ENCODE measurements at places on chromosomes 7 and 10. TPM values are rescaled to one million over a fixed set of nuclear protein-coding genes. Genes with fewer than 3 reads are reported as not detected.

DNA sequence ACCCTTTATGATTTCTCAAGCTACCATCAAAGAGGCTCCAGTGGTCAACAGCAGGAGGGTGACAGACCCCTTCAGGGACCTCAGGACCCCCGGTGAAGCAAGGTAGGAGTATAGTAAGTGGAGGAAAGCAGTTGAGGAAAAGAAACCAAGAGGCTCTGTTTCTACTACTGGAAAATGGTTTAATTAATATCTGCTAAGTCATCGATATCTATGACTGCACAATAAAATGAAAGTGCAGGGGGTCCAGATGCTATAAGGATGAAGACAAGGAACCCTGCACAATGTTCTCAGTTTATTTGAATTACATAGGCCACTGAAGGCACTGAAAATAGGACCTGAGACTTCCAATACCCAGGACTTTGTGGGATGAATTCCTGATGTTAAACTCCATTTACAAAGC, 23.7 kb downstream of the AMPH start:
- H3K27me3 ChIP-seq = no peaks in the 10 kb centered on the region
- H3K4me3 ChIP-seq = no peak overlapping the region
- no peak overlapping the region for H3K27ac ChIP-seq
- no peak for DNase-seq
- no peaks in the 10 kb centered on the region for H3K4me1 ChIP-seq

GRCh38 chr10:127194599-127194998, 1.8 kb downstream of the INSYN2A start:
- H3K36me3 ChIP-seq = no peaks in the 10 kb centered on the region
- H3K27me3 ChIP-seq = peaks cover 3% of the 10 kb centered on the region
- no peak for DNase-seq
- peak overlapping the region; percentile 58 for H3K4me3 ChIP-seq
- H3K27ac ChIP-seq = no peak overlapping the region
- peaks cover 2% of the 10 kb centered on the region for H3K4me1 ChIP-seq

DNA sequence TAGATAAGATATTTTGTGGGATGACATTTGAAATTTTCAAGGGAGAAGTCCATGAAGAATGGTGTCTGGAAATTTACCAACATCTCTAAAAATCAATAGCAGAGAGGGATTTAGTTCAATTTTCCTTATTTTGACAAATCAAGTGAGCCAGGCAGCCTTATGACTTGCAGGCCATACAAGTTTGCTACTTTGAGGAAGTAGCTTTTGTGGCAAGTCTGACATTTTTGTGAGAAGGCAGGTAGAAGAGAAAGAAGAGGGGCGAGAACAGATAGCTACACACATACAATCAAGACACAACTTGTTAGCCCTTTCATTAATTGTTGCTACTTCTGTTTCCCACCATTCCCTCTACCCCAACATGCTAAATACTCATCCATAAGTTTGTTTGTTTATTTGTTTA, 74.5 kb upstream of the OIT3 start:
- no peak overlapping the region for H3K4me3 ChIP-seq
- H3K27me3 ChIP-seq = no peaks in the 10 kb centered on the region
- no peak for DNase-seq
- H3K36me3 ChIP-seq = peaks cover 10% of the 10 kb centered on the region
- no peaks in the 10 kb centered on the region for H3K4me1 ChIP-seq

DNA sequence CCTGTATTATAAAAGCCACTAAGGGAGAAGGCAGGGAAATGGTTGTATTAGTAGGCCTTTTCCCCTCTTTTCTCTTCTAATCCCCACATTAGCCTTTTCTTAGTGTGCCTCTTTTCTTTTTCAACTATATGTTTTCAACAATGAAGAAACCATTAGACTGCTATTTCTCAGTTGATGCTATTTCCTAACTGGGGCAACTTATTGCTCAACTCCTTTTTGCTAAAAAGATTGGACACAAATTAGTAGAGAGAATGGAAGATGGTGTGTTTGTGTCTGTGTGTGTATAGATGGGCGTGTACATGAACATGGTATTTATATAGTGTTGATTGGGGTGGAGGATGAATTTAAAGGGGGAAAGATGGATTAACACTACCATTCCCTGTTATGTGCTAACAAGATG, 28.4 kb downstream of the TBC1D12 start:
- no peaks in the 10 kb centered on the region for H3K27me3 ChIP-seq
- H3K36me3 ChIP-seq = peaks cover 6% of the 10 kb centered on the region
- DNase-seq = no peak
- no peak overlapping the region for H3K4me3 ChIP-seq

DNA sequence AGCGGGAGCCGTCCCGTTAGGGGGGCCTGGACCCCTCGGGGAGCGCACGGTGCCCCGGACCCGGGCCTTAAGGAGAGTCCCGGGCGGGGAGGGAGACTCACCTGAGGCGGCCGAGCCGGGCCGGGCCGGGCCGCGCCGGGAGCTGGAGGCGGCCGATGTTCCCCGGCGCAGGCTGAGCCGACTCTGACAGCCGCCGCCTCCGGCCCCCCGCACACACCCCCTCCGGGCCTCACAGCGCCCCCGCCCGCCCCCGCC, at the start of gene ACHE:
TSS of gene ACHE (minus strand) at position 188 of the 255 bp plus-strand sequence. CDS start 1,656 bp downstream, outside the sequence.
- H3K36me3 ChIP-seq = no peaks in the 10 kb centered on the region
- no peak for DNase-seq
- H3K27ac ChIP-seq = no peak within 1 kb of the TSS
- peak within 1 kb of the TSS; percentile 68 for H3K4me3 ChIP-seq
- peaks cover 2% of the 10 kb centered on the region for H3K4me1 ChIP-seq

IL6 gene
- 0.85 TPM for total RNA-seq

DNA sequence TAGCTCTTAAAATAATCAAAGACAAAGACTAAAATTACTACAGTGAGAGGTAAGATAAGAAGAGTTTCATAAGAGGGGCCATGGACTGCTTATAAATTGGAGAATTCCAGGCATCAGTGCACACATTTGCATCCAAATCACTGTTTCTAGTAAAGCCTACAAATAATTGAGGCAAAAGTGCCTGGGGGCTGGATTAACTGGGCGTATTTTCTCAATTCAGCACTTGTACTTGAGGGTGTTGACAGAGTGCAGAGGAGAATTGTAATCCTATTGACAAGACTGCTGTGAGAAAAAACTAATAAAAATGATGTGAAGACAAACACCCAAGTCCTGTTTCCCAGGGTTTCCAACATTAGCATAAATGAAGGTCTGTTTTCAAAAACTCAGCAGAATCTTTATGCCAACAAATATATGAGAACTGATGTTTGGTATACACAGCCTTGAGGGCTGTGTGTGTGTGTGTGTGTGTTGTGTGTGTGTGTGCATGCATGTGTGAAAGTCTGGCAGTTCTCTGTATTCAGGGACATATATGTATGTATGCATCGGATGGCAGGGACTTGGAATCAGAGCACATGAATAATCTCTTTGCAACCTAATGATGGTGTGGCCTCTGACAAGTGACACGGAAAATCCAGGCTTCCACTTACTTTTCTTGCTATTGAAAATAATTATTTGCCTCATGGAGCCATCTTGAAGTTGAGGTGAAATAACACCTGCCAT, 182.1 kb upstream of the CDC14C start:
- no peak for DNase-seq
- no peak overlapping the region for H3K27ac ChIP-seq
- H3K27me3 ChIP-seq = no peaks in the 10 kb centered on the region
- no peak overlapping the region for H3K4me3 ChIP-seq

DNA sequence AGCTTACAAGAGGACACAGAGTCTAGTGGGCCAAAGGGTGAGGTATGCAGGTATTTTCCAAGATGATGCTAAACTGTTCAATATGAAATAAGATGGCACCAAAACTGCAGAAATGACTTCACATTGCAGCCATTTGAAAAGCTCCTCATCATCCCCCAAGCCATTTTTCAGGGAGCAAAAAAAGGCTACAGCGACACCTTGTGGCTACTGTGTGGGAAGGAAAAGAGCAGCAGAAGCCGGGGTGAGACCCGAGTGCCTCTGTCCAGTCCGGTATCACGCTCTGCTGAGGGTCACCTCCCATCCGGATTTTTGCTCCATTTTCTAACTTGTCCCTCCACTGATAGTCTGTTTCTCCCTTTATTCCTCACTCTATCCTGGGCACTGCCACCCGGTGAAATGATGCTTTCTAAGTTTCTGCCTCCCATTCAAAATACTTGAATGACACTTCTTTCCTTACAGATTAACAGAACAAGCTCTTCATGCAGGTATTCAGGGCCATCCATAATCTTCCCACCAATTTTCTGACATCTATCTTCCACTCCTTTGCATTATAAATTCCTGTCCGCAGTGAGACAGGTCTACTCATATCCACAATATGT, 220.2 kb downstream of the DGKI start:
- no peaks in the 10 kb centered on the region for H3K36me3 ChIP-seq
- no peak overlapping the region for H3K27ac ChIP-seq
- no peak overlapping the region for H3K4me3 ChIP-seq

HOXA1 gene
- total RNA-seq = not detected

GRCh38 chr7:151176401-151176800, 8.9 kb upstream of the GBX1 start:
- peaks cover 4% of the 10 kb centered on the region for H3K27me3 ChIP-seq
- H3K4me3 ChIP-seq = no peak overlapping the region
- H3K4me1 ChIP-seq = no peaks in the 10 kb centered on the region
- H3K27ac ChIP-seq = no peak overlapping the region

GRCh38 chr10:76205361-76205760, 773.9 kb downstream of the LRMDA start:
- H3K27me3 ChIP-seq = no peaks in the 10 kb centered on the region
- H3K27ac ChIP-seq = no peak overlapping the region
- H3K4me1 ChIP-seq = no peaks in the 10 kb centered on the region
- H3K4me3 ChIP-seq = no peak overlapping the region
- H3K36me3 ChIP-seq = peaks cover 4% of the 10 kb centered on the region

GRCh38 chr10:105070952-105071351, 429.9 kb downstream of the SORCS3 start:
- no peak overlapping the region for H3K4me3 ChIP-seq
- DNase-seq = no peak
- no peaks in the 10 kb centered on the region for H3K36me3 ChIP-seq
- H3K27me3 ChIP-seq = no peaks in the 10 kb centered on the region
- no peaks in the 10 kb centered on the region for H3K4me1 ChIP-seq
- no peak overlapping the region for H3K27ac ChIP-seq

DNA sequence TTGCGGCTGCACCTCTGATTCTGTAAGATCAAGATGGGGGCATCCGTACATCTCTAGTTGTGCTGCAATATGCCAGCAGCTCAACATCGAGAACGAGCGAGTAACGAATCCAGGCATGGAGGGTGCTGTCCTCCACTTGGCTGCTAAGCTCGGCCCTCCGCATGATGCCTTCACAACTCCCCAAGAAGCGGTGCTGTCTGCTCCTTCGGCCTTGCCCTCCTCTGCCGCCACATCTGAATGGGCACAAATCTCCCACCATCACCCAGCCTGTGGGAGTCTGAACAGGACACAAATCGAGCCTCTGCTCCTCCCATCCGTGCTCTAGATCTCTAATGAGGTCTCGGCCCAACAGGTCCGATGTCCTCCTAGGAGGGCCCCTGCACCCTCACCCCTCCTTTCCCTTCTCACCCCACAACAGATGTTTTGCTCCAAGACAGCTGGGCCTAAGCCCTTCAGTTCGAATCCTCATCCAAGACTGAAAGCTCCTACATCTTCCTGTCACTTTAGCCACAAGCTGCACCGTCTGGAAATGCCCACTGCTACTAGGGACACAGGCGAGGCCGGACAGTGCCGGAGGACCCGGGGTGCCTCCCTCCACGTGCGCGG, 86.7 kb downstream of the ZNF33B start:
- no peak overlapping the region for H3K27ac ChIP-seq
- no peak for DNase-seq
- H3K27me3 ChIP-seq = no peaks in the 10 kb centered on the region
- peaks cover 31% of the 10 kb centered on the region for H3K36me3 ChIP-seq

PNLIPRP1 gene
- not detected for total RNA-seq

TSPAN12 gene
- 8.7 TPM for total RNA-seq

MRPS24 gene
- total RNA-seq = 116 TPM

ADCYAP1R1 gene
- 7.4 TPM for total RNA-seq

HGF gene
- 0.15 TPM for total RNA-seq

Data from H9 (cell line).